ENCODE measurements at places on chromosomes 7 and 10.

DNA sequence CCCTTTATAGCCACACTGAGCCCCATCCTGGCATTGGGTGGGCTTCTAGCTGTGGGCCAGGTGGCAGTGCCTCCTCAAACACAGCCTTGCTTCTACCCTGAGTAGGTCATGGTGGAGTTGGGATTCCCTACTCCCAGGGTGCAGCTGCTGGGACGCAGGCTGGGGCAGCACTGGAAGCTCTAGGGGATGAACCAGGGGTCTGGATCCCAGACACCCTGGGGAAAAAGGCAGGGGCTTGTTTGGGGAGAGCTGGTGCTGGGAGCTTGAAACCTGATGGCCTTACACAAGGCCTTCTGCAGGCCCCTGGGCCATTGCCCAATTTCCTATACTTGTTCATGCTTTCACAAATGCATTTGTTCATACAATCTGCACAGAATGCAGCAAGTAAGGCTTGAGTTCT is 103.7 kb upstream of the CTBP2 start:
- no peak for DNase-seq

DNA sequence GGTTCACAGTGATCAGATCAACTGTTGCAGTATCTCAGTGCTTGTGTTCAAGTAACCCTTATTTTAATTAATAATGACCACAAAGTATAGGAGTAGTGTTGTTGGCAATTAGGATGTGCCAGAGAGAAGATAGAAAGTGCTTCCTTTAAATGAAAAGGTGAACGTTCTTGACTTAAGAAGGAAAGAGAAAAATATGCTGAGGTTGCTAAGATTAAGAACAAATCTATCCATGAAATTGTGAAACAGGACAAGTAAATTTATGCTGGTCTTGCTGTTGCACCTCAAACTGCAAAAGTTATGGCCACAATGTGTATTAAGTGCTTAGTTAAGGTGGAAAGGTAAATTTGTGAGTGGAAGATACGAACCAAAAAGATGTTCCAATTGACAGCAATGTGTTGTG is 139.5 kb downstream of the SDK1 start:
- no peak for DNase-seq

- no peak for DNase-seq
Measured at GRCh38 chr10:118776033-118776432, 21.3 kb upstream of the CACUL1 start.

DNA sequence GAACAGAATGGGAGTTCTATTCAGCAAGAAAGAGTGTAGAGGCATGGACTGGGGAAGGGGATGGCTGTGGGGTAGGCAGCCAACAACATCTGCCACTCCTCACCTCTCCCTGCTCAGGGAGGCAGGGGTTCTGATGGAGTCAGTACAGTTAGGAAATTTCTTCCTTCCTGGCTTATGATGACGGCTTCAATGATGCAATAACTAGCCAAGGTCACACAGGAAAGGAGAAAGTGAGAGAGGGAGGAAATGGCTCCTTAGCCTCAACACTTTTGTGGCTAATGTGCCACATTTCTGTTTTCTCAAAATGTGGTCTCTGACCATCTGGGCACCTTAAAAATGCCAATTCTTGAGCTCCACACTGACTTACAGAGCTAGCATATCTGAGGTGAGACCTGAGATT is 79.3 kb upstream of the PDZD8 start:
- DNase-seq, result no peak

GRCh38 chr10:110865186-110865808 is 6.4 kb upstream of the PDCD4 start:
- DNase-seq, result no peak

DNA sequence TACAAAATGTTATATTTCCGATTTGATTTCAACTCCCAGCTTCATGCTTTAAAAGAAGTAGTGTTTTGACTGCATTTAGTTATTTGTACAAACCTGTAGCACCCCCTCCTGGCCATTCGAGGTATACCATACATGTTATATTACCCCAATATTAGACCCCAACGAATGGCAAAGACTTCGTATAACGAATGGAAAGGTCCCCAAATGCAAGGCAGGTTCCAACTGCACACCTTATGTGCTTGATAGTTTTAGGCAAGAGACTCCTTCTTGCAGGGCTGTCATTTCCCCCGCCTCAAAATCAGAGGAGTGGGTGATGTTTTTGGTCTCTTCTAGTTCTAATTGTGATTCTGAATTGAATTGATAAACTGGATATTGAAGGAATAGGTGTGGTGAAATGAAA is 101.1 kb upstream of the TARP start:
- peak; percentile 43 for DNase-seq

GRCh38 chr7:3107228-3107763 is 63.6 kb upstream of the CARD11 start:
- DNase-seq, result no peak

DNA sequence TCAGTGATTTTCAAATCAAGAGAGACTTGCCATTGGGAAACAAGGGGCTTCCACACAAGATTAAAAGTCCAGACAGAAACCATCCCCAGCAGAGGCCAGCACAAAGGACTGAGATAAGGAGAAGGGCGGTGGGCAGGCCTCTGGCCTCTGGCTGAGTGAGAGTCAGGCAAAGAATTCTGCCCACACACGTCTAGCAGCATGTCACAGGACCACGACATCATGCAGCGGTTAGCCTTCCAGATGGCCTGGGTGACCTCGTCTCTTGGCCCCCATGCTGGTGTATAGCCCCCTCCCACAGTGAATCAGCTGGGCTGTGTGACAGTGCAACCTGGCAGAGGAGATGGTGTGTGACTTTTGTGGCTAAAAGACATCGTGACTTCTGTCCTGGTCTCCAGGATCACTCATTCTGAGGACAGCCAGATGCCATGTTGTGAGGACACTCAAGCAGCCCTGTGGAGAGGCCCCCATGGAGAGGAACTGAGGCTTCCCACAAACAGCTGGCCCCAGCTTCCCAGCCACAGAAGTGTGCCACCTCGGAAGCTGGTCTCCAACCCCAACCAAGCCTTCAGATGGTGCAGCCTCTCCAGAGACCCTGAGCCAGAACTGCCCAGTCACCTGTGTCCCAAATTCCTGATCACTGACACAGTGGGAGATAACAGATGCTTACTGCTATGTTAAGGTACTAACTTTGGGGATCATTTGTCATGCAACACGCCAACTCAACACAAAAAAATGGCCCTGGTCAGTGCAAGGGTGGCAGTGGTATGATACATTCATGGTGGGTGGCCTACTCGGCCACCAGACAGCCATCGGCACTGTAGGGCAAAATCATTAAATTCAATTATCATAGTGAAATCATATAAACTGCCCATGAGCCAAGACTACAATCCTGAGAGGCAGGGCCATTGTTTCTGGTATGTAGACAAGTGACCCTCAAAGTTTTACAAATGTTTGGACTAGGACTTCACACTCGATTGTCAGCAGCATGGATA is 73.2 kb downstream of the TNS3 start:
- DNase-seq, result no peak

DNA sequence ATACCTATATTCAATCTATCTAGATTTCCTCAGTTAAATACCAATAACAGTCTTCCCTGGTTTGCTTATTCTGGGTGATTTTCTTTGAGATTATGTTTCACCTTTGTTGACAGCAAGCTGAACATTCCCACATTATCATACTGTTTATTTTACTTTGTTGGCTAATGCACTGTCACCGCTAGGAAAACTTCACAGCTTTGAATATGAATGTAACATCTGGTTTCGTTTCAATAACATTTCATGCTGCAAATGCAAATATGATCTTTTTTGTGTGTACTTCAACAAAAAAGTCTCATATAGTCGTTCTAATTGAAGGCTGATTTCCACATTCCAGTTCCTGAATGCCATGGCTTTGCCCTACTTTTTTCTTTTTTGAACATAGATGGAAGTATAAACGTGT is 946.3 kb upstream of the GHITM start:
- DNase-seq, result no peak

- peak; percentile 13 for DNase-seq
Measured at GRCh38 chr7:18064242-18064838, 36.7 kb upstream of the PRPS1L1 start.

GRCh38 chr7:71457846-71458590 is 326.1 kb downstream of the GALNT17 start:
- DNase-seq, result no peak

- DNase-seq, result no peak
Measured at GRCh38 chr10:49321021-49321420, 22.1 kb downstream of the C10orf71 start.

DNA sequence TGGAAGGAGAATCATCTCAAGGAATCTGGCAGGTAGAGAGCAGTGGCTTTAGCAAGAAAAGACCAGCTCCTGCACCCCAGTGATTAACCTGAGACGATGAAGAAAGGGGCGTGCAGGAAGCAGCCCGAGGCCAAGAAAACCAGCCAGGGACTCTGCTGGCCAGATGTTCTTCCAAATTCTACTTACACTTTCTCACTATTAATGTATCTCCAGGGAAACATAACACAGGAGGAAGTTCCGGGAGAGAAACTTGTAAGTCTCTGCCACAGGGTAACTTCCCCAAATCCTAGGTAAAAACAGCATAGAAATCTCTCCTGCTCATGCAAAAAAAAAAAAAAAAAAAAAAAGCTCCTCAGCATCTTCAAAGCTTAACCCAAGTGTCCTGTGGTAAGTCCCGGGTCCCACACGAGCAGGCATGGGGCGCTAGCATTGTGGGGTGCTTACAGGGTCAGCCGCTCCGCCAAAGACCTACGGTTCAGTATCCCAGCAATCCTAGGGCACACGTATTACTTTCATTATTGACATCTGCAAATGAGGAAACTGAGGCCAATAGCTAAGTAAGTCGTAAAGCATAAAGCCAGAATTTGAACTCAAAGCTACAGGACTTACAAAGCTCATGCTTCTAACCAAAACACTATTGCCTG is 97.2 kb upstream of the GNA12 start:
- no peak for DNase-seq

- no peak for DNase-seq
Measured at GRCh38 chr7:124672011-124672410, 93.6 kb downstream of the GPR37 start.

GRCh38 chr10:124436191-124436638 is 13.6 kb downstream of the NKX1-2 start:
- no peak for DNase-seq

DNA sequence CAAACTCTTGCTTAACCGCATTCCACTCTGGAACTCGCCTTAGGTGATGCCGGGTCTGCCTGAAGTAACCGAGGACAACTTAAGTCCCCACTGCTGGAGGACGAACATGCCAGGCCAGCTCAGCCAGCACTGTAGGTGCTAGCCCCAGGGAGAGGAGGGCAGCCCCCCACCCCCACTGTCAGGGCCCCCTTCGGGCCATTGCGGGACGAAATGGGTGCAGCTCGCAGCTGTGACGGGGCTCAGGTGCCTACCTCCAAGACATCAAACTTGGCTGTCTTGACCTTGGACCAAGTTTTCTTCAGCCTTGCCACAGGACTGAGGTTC is 60.4 kb downstream of the CSGALNACT2 start:
- peak; percentile 7 for DNase-seq

GRCh38 chr10:96675846-96676245 is 44.5 kb downstream of the PIK3AP1 start:
- DNase-seq, result no peak

DNA sequence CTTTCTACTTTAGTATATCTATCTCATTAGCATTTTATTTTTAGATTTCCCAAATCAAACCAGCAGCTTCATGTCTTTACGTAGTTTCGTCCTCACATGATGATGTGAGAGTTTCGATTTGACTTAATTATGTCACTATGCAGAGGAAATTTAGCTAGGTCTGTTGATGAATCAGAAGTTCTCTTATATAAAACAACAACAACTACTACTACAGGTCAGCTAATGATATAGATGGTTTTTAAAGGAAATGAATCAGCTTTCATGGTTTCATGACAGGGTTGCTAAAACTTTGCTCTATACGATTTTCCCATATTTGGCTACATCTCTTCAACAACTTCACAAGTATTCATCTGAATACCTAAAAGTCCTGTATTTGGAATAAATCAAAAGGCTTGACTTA is 28.6 kb downstream of the JAZF1 start:
- peak; percentile 34 for DNase-seq

DNA sequence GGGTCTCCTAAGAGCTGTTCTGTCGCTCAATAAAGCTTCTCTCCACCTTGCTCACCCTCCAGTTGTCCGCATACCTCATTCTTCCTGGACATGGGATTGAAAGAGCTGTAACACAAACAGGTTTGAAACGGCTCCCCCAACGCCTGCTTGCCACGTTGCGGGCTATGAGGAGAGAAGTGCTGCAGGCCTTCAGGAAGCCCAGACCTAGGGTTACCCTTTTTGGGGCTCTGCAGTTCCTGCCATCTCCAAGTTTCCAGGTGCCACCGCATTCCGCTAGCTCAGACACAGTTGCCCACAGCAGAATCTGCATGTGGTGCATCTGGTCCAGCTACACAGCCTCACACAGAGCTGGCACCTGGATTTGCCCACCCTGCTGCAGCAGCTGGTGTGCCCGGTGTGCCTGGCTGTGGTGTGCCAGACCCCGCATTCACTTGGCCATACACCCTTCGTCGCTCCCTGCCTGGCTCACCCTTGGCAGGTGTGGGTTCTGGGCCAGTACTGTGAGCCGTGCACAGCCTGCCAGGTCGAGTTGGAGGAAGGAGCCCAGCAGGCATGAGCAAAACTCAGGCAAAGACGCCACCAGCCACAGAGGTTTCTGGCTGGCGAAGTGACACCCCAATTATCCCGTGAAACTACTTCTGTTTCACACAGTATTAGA is 253.2 kb upstream of the SEMA3A start:
- DNase-seq, result no peak

DNA sequence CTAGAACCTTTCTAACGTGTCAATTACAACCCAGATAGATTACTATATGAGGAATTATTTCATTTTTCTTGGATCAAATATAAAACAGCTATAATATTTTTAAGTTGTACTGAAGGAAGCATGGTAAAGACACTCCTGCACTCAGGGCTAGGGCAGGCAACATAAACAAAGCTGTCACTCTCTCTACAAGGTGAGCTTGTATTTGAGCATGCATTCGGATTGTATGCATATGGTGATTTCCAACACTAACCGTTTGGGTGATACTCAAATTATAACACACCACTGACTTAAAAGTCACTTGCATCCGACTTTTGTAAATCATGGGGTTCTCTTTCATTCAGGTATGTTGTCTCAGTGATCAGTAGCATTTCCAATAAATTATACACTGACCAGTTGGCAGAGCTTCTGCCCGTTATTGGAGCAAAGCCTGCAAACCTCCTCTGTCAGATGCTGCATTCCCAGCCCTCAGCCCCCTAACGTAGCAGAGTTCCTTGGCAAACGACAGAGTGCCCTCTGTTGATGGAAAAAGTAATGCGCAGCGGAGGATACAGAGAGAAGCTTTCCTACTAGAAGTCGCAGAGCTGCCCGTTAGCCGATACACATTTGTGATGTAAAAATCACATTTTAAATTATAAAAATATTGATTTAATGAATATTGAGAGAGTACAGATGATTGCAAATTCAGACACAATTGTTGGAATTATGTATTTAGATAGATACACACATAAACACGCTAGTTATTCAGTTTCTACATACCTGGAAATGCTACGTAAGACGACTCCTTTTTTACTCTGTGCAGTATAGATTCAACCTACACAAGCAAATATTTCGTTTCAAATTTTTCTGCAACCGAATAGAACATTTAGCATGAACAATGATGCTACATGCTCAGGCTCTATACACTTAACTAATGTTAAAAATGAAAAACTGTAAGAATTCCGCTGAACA is 173.9 kb upstream of the SP4 start:
- DNase-seq, result peak; percentile 26

All from GM20000 (cell line).